ENCODE measurements at places on chromosomes 13 and 19.

DNA sequence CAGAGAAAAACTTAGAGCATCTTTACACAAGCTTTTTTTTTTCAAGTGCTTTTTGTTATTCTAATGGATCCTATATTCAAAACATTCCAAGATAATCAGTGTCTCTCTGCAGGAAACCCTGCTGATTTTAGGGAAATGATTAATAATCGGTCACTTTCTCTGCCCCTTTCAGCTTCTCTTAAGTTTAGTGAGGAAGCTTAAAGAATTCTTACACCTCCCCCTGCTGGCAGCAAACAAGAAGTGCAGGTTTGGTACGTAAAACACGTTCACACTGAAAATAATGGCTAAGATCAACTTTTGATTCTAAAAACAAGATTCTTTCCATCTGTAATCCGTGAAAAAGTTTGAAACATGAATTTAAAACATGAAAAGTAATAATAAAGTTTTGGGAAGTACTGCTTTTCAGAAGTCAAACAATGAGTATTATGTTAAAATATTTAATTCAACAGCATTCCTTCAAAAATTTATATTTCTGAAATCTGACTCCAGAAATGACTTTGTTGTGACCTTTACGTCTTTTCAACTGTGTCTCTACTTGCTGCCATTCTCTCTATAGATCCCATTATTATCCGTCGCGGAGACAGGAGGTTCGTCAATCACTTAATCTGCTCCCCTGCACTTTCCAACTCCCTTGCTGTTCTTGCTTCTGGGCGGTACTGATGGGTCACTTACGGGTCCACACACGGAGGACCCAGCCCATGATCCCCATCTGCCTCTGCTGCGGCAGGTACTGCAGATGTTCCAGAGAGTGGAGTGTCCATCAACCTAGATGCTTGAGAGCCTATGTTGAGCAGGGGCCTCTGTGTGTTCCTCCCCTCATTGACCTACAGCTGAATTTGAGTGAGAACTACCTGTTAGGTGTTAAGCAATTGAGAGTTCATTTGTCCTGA is 203.1 kb upstream of the EDNRB start:
- no peak for DNase-seq

DNA sequence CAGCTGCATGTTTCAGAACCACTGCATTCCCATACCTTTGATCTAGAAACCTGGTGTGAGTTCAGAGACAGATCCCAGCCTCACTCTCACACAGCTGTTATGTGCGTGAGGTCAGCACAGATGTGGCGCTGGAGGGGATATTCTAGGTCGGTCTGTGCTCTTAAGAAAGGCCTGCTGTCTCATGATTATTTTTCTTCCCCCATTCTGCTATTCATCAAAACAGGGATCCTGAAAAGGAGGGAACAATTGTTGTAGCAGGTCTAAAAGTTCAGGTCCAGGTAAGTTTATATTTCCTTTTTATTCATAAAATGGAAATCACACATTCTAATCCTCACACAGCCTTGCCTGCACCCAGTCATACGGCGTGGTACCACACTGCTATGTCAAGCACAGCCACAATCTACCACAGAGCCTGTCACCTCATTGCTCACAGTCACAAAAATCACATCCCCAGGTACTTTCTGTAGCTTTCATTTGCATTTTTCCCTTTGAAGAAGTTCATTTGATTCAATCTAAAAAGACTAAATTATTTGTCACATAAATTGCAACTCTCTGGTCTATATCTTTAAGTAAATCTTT is 867 bp downstream of the ZNF546 start:
- DNase-seq: peak; percentile 30

DNA sequence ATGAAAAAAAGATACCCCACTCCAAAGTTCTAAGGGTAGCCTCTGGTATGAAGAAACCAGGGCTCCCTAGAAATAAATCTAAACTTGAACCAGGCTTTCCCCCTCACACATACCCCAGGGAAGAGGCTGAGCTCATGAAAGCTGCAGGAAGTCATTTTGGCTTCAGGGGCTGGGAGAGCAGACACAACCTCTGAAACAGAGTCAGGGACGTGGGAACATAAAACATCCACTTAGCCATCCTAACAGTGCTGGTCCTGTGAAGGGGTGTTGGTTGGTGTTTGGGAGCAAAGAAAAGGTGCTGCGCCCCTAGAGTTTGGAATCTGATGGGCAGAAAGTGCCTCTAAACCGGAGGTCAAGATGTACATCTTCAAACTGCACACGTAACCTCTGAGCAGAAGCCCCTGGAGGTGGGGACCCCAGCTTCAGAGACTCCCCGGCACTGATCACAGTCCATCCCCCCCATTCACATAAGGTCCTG is 15.8 kb downstream of the RAB3D start:
- no peak for DNase-seq

DNA sequence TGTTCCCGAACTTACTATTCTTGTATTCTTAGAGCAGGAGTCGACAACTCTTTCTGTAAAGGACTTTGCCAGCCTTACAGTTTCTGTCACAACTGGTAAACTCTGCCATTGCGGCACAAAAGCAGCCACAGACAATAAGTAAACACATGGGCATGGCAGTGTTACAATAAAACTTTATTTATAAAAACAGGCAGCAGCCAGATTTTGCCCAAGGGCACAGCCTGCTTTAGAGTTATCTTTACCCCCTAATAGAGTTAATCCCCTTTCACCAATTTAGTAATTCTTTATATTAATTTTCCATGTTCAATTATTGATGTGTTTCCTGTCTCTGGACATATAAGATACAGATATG is 19.4 kb downstream of the DOCK9 start:
- no peak for DNase-seq

DNA sequence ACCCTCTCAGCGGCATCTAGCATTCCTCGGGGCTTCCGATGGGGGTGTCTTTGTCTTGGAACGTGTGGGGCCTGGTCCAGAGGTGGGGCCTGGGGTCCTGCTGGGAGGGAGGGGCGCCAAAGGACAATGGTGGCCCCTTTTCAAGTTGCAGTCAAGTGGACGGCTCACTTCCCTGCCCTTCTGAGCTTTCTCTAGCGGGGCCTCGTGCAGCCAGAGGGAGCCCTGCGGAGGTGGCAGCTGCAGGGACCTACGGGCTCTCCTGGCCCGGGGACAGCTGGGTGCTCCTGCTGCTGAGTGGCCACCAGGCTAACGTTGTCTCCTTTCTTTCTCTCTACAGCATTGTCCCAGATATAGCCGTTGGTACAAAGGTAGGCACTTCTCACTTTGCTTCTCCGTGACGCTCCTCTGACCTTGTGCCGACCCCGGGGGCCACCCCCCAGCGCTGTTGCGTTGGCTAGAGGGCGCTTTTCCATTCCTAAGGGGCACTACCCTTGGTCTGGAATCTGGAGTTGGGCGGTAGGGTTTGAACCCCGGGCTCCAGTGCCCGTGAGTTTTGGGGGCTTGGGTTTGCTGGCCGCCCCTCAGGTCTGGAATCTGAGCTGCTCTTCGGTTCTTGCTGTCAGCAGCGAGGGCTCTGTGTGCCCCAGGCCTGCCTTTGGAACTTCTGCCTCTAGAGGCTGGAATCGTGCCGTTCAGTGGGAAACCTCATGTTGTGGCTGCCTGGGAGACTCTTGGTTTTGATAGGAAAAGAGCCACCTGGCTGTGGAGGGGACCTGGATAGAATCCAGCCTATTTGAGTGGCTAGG is 2.0 kb downstream of the PTBP1 start:
- no peak for DNase-seq

DNA sequence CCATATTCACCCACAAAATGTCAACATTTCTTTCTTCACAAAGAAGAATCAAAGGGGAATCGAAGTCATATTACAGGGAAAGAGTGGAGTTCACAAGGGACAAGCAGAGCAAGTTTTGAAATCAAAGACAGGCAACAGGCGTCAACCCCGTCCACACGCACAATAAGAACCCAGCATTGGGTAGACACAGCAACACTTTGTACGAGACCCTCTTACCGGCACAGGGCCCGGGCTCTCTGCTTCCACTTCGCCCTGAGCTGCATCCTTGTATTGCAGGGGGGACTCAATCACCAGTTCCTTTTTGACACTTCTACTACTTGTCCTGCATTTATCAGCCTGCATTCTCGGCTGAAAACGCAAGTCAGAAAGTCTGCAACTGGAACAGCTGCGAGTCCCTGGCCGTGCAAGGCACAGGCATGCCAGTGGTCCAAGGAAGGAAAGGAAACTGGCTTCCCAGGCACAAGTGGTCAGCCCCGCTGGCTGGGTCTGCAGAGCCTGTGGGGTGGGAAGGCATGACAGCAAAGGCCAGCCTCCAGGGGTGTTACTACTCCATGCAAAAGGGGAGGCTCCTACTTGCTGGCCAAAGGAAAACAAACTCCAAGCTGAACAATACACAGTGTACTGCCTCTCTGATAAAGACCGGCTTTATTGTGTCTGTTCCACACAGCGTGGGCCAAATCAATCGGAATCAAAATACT is at the start of gene DOCK9:
Gene DOCK9 (minus strand): TSS at position 497 of the 698 bp plus-strand sequence. CDS start 155 bp downstream, at position 342.
- no peak for DNase-seq

DNA sequence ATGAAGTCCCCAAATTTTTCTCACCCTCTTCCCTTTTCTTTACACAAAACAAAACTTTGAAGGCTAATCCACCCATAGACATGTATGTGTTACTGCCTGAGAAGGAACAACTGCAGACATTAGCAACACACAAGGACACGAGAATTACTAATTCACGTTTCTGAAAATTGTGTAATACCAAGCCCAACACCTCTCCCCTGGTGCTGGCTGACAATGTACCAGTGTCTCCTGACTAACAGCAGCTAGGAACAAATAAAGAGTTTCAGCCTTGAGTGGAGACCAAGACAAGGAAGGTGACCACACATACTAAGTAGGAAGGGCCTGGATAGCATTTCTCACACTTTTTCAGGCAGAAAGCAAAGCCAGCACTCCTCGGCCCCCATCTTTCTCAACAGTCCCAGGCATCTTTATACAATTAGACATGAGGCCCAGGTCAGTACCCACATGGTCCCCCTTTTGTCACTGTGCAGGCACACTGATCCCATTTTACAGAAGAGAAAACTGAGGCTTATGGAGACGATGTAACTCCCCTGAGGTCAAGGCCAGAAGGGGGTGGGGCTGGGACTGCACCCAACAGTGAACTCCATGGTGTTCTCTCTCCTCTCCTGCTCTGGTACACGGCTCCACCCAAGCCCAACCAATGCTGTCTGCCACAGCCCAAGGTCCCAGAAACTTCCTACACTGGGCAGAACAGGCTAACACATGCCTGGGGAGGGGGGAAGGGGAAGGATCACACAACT is 8.7 kb downstream of the BRD4 start:
- no peak for DNase-seq

GRCh38 chr13:24911133-24911908 is 147.4 kb downstream of the RNF17 start:
- no peak for DNase-seq

GRCh38 chr19:45424191-45425058 is 708 bp upstream of the ERCC1 start:
- no peak for DNase-seq

- DNase-seq: peak; percentile 14
Observed at GRCh38 chr19:19997656-19998268, 41.5 kb downstream of the ZNF682 start.

- no peak for DNase-seq
Observed at GRCh38 chr13:20369886-20370361, 137.8 kb upstream of the GJB6 start.

DNA sequence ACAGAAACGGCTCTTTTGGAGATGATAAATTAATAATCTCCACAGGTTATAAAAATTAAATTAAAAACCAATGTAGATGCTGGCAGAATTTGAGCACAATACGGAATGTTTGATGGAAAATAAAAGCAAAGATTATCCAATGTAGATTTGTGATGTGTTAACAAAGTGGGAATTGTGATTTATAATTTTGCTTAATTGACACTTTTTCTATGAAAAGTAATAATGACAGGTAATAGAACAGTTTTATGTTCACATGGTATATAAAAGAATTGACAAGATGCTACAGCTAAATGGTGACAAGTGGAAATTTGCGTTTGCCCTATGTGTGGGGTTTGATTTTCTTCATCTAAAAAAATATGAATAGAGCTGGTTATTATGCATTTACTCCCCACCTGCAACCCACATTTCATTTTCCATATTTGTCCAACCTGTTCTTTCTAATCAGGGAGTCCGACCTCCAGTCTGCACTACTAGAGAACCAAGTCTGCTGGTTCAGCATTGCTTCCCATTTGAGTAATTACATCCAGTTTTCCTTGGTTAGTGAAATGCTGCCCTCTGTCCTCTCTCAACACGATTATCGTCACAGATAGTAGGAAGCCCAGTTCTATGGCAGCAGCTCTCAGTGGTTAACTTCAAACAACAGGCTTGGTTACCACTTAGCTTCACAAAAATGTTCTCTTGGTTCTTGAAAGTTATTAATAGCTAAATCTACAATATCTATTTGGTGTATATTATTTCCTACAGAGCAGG is 61.4 kb upstream of the SLITRK1 start:
- no peak for DNase-seq

- no peak for DNase-seq
Observed at GRCh38 chr19:8150998-8151766, 1.8 kb upstream of the FBN3 start.

- DNase-seq: no peak
Observed at GRCh38 chr19:33660410-33661124, 38.8 kb downstream of the CHST8 start.

DNA sequence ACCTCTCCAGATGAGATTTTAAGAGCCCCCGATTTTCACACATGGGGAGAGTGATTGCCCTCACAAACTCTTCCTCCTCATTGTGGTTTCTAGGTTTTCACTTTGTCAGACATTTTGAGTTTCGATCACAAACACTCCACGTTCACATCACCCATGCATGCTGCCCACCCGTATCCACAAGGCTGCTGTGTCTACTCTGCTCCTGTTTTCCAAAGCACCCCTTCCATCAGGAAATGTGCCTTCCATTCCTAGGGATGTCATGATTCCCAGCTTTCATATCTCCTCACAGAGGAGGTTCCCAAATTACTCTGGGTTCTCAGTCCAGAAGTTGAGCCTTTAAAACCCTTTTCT is 45.8 kb upstream of the CEACAM21 start:
- no peak for DNase-seq

DNA sequence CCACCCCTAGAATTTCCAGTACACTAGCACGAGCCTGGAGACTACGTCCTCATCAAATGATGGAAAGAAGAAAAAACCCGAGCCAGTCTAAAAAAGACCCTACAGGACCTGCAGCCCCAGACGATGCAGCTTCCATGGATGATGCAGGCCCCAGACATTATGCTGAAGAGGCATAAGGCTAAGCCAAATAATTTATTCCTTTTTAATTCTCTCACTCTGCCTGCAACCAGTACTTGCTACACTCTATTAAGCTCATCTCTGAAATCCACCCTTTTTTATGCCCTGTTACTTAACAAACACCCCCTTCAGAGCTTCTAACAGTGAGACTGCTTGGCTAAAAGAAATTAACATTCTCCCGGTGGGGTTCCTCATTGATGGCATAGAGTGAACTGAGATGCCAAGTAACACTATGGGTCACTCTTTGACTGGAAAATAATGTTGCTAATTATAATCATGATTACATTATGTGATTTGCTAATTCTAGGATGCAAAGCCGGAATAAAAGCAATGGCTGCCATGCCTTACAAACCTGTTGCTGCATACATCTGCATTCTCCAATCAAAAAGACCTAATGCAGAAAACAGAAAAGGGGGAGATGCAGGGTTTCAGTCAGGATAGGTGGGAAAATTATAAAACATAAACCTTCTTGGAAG is 1462.4 kb downstream of the UQCRFS1 start:
- DNase-seq: no peak

GRCh38 chr13:42063105-42063504 is 14.7 kb downstream of the DGKH start:
- no peak for DNase-seq
